ENCODE measurements at places on chromosomes 16 and 17. TPM values are rescaled to one million over a fixed set of nuclear protein-coding genes. Genes with fewer than 3 reads are reported as not detected.

Gene SBK1
- 1.1 TPM for total RNA-seq

Gene MFAP4
- total RNA-seq = not detected

Gene C1QBP
- total RNA-seq = 271 TPM

Gene ADAMTS18
- total RNA-seq = not detected

Gene TAC4
- not detected for total RNA-seq

Gene COQ9
- total RNA-seq = 34.2 TPM

Gene SPIRE2
- 3.9 TPM for total RNA-seq

Gene PRAC1
- not detected for total RNA-seq

Gene OR1D2
- not detected for total RNA-seq

Gene PITPNM3
- total RNA-seq = 0.59 TPM

Gene CES3
- 1.6 TPM for total RNA-seq

Gene CD300E
- total RNA-seq = not detected

Gene ABCC11
- not detected for total RNA-seq

Gene CLEC18C
- total RNA-seq = 1.9 TPM

Gene KRTAP4-3
- total RNA-seq = not detected

Gene STH
- not detected for total RNA-seq

DNA sequence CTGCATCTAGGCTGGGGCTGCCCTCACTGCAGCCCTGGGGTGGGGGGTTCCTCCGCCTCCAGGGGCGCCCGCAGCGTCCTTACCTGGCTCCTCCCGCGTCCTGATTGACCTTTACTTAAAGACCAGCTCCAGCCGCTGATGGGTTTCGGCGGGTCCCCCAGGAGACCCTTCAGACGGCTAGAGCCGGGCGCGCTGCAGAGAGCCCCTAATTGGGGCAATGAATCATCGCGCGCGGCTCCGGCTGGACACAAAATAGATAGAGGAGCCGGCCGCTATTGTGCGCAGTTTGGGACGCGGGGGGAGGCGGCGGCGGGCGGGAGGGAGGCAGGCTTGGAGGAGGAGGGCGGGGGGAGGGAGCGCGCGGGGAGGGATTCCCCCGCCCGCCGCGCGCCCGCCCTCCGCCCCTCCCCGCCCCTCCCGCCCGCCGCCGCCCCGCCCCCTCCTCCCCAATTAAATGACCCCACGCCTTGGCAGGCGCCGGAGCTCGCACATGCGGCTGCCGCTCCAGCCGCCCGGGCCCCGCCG lies 56.5 kb upstream of the CIBAR2 start:
- no peak for DNase-seq

- DNase-seq = peak; percentile 78
Observed at GRCh38 chr17:45410144-45411091, 22.3 kb downstream of the ARHGAP27 start.

DNA sequence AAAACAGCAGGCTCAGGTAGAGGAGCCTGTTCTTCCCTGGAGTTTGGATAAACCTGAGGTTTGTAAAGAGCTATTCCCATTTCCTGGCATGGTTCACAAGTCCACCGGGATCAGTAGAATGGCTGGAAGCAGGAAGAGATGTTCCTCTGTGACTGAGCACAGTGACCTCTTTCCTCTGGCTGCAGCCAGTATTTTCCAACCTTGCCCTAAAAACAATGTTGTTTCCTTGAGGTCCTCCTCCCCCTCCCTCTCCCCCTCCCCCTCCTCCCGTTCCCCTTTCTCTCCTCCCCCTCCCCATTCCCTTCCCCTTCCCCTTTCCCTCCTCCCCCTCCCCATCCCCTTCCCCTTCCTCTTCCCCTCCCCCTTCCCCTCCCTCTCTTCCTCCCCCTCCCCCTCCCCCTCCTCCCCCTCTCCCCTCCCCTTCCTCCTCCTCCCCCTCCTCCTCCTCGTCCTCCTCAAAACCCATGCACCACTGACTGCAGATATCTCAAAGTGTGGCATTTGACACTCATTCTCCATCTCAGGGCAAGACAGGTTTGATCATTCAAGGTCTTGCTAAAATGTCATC lies 58.9 kb upstream of the MON1B start:
- DNase-seq = no peak

- DNase-seq = no peak
Observed at GRCh38 chr17:61289408-61290385, 109.9 kb upstream of the TBX2 start.

- no peak for DNase-seq
Observed at GRCh38 chr16:17354141-17354601, 116.6 kb downstream of the XYLT1 start.

DNA sequence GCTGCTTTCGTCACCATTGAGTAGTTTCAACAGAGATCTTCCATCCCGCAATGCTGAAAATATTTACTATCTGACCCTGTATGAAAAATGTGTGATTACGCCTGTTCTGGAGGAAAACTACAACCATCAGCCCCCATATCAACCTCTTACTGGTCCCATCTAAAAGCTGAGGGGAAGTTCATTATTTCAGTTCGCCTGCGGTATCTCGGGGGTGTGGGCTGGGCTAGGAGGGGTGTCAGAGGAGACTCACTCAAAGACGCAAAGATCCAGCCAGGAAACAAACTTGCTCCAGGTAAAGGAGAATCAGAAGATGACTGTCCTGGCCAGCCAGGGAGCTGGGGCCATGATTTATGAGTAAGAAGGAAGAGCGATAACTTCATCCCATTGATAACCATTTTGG lies 13.7 kb downstream of the CACNG1 start:
- no peak for DNase-seq

DNA sequence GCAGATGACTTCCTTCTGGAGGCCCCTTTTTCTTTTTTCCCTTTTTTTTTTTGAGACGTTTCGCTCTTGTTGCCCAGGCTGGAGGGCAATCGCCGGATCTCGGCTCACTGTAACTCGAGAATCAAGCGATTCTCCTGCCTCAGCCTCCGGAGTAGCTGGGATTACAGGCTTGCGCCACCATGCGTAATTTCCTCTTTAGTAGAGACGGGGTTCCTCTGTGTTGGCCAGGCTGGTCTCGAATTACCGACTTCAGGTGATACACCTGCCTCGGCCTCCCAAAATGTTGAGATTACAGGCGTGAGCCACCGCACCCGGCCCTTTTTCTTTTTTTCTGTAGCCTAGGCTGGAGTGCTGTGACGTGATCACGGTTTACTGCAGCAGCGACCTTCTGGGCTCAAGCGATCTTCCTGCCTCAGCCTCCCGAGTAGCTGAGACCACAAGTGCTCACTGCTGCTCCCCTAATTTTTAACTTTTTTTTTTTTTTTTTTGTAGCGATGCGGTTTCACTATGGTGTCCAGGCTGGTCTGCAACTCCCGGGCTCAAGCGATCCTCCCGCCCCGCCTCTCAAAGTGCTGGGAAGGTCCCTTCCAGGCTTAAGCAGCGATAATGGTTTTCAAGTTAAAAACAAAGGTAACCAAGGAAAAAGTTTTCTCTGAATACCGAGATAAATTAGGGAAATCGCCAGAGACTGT lies 956 bp upstream of the IST1 start:
- DNase-seq = no peak

DNA sequence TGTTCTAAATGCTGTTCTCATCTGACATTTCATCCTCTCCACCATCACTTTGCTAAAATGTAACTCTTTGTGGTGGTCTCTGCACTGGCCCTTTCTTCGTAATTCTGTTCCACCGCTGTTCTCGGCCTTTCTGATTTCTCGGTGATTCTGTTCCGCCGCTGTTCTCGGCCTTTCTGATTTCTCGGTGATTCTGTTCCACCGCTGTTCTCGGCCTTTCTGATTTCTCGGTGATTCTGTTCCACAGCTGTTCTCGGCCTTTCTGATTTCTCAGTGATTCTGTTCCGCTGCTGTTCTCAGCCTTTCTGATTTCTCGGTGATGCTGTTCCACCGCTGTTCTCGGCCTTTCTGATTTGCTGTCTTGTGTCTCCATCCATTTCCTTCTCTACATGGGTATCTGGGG lies 12.3 kb downstream of the FOXF1 start:
- no peak for DNase-seq

DNA sequence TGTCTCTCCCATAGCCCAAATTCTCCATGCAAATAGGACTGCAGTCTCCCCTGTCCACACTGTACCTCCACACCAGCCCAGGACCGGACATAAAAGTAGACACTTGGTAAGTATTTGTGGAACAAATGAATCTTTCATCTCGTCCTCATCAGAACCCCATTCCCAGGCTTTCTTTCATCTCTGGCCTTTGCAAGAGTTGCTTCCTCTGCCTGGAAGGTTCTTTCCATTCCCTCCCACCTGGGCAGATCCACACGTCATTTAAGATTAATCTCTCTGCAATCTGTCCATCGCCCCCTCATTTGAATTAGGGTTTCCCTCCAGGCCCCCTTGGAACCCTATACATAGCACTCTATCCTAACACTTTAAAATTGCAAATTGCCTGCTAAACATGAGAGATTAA lies 3.9 kb upstream of the NXPH3 start:
- DNase-seq = no peak

DNA sequence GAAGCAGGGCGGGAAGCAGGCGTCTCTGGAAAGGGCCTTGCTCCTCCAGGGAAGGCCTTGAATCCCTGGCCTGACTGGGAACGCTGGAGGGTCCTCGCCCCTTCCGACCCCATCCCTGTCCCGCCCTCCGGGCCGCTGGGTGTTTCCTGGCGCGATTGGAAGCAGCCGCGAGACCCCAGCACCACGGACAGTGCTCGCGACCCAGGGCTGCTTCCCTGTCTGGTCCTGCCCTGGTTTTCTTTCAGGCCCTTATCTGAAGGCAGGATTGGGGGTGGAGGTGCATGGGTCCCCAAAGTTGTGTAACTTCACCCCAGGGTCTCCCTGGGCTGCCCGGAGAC lies 2.1 kb downstream of the MGAT5B start:
- no peak for DNase-seq

GRCh38 chr17:19644493-19645210 lies 3.9 kb upstream of the ALDH3A2 start:
- DNase-seq = no peak

- DNase-seq = no peak
Observed at GRCh38 chr16:30418350-30419181, 11.2 kb downstream of the ZNF771 start.

GRCh38 chr16:14015948-14016347 lies 55.2 kb upstream of the MRTFB start:
- no peak for DNase-seq

DNA sequence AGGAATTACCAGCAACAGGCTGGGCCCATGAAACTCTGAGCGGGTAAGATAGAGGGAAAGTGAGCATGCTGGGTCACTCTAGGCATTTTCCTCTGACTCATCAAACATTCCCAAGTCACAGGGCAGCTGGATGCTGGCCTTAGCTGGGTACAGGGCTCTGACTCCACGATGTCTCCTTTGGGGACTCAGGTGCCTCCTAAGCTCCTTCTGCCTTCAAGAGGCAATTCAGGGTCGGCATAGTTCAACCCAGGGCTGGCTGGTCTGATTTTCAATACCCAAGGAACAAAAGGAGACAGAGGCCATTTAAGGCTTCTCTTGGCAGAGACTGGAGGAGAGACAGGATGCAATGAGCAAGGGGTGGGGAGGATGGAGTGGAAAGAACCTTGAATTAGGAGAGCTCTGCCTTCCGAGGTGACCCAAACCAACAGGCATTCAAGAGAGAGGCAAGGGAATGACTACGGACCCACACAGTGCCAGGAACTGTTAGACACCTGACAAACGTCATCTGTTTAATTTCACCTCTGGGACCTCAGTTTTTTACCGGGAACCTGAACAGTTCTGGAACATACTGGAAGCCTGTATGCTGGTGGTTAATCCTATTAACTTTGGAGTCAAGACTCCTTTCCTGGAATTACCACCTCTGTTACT lies 910 bp downstream of the WBP2 start:
- no peak for DNase-seq

GRCh38 chr16:46688654-46689364 lies at the start of gene VPS35:
Gene VPS35 (minus strand): TSS chr16:46689178. CDS start chr16:46689133, 45 bp downstream.
- peak; percentile 99 for DNase-seq

DNA sequence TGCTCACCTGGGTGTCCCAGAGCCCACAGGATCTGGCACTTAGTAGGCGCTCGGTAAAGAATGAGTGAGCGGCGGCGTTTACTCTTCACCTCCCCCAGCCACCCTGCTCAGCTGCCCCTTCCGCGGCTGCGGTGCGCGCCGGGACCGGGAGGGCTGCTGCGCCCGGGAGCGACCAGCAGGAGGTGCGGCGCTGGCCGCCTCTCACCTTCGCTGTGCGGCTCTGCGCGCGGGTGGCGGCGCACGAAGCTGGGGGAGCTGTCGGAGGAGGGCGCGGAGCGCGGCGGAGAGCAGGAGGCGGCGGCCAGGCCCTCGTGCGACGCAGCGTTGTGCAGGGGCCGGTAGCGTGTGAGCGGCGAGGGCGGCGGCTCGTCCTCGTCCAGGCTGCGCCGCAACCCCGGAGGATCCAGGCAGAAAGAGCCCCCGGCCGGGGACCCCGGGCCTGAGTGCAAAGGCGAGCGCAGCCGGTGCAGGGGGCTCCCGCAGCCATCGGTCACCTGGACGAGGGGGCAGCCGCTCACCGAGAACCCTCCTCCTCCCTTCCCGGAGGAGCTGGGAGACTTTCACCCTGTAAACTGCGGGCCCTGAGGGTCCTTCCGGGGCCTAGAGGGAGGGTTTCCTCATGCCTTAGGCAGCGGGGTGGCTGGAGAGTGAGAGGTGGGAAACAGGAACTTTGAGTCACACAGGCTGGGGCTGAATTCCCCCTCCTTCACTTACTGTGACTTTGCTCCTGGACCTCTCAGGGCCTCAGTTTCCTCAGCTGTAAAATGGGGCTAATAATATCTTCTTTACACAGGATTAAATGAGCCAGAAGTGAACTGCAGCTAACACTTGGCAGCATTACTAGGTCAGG lies 12.5 kb downstream of the SAMD14 start:
- peak; percentile 71 for DNase-seq

GRCh38 chr17:55157165-55157564 lies 107.6 kb upstream of the HLF start:
- no peak for DNase-seq

- no peak for DNase-seq
Observed at GRCh38 chr16:12354296-12354833, 377.8 kb downstream of the SNX29 start.

DNA sequence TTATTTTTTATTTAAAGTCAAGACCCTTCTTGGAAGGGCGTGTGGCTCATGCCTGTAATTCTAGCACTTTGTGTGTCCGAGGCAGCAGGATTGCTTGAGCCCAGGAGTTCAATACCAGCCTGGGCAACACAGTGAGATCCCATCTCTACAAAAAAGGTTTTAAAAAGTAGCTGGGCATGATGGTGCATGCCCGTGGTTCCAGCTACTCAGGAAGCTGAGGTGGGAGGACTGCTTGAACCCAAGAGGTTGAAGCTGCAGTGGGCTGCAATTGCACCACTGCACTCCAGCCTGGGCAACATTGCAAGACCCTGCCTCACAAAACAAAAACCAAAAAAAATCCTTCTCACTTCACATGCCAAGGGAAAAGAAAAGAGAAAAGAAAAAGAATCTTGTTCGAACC lies 29.6 kb downstream of the MINK1 start:
- DNase-seq = no peak

DNA sequence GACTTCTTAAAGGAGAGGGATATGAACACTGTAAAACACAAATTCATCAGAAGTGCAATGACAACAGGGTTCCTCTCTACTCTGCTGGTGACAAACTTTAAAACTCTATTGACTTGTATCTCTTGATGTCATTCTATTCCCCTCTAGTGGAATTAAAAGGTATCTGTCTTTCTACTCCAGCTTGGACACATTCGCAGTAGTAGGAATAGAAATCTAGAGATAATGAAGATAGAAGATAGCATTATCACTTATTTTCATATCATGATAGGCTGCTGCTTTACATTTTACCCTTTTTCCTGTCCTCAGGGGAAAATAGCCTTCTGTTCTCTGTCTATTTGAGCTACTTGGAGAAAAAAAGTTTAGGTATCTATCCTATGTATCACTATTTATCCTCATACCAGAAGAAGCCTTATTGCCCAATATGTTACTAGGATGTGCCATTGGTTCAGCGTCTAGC lies 209.6 kb upstream of the CACNG5 start:
- DNase-seq = no peak

Data from natural killer cell treated with Interleukin-12 subunit alpha and Interleukin-12 subunit beta and Interleukin-15 and Interleukin-18, amount 100 ng/mL, for 72 hours (primary cell).